Activated B cell treated with CpG ODN at 0.5 μM for 24 hours (primary cell): ENCODE measurements at places on chromosomes 2 and 18.
A peak's percentile ranks its signal among the peaks of the same experiment; 100 is the strongest.

- no peaks in the 10 kb centered on the region for H3K4me1 ChIP-seq
- no peaks in the 10 kb centered on the region for H3K27me3 ChIP-seq
- no peak overlapping the region for H3K27ac ChIP-seq
- H3K36me3 ChIP-seq, result peaks cover 49% of the 10 kb centered on the region
- H3K4me3 ChIP-seq, result no peak overlapping the region
- no peak for DNase-seq
Measured at GRCh38 chr2:8737571-8738175, 55.8 kb downstream of the ID2 start.

DNA sequence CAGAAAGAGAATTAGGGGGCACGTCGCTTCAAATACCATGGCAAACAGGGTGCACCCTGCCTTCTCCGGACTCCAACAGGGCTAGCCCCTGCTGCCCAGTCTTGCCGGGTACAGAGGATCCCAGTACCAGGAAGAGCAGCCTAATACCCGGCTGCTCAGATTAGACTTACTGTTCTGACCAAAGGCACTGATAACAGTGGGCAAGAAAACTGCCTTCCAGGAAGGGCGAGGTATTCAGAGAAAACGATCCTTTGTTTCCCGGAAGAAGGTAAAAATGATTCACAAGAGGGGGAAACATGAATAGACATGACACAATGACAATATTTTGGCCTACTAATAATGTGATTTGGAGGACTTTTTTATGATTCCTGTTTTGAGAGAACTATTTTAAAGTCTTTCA, 99.9 kb downstream of the SS18 start:
- peaks cover 3% of the 10 kb centered on the region for H3K27me3 ChIP-seq
- H3K36me3 ChIP-seq, result no peaks in the 10 kb centered on the region
- DNase-seq, result no peak
- H3K4me1 ChIP-seq, result no peaks in the 10 kb centered on the region
- H3K4me3 ChIP-seq, result no peak overlapping the region
- H3K27ac ChIP-seq, result no peak overlapping the region

DNA sequence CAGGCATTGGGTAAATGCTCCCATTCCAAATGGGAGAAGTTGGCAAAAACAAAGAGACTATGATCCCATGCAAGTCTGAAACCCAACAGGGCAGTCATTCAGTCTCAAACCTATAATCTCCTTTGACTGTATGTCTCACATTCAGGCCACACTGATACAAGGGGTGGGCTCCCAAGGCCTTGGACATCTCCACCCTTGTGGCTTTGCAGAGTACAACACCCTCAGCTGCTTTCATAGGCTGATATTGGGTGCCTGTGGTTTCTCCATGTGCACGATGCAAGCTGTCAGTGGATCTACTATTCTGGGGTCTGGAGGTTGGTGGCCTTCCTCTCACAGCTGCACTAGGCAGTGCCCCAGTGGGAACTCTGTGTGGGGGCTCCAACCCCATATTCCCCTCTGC, 141.7 kb upstream of the CAB39 start:
- H3K27me3 ChIP-seq, result no peaks in the 10 kb centered on the region
- DNase-seq, result no peak
- peaks cover 21% of the 10 kb centered on the region for H3K36me3 ChIP-seq

- H3K27me3 ChIP-seq, result no peaks in the 10 kb centered on the region
- H3K36me3 ChIP-seq, result peaks cover 58% of the 10 kb centered on the region
- H3K27ac ChIP-seq, result peak overlapping the region; percentile 41
- DNase-seq, result no peak
- peaks cover 25% of the 10 kb centered on the region for H3K4me1 ChIP-seq
Measured at GRCh38 chr2:99707592-99707991, 217.8 kb upstream of the REV1 start.

DNA sequence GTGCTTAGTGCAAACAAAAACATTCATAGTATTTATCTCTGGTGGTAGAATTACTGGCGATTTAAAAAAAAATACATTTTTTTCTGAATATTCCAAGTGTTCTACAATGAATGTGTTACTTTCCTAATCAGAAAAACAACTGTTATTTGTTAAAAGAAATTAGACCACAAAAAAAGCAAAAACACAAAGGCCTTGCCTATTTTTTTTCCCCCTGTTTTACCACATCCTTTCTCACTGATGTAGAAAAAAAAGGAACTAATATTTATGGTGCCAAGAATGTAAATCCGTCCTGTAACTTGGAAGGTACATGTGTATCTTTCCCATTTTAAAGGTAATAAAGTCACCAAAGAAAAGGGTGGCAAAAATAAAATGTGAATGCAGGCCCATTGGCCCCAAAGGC, 28.4 kb upstream of the MGAT4A start:
- H3K4me1 ChIP-seq, result peaks cover 75% of the 10 kb centered on the region
- DNase-seq, result no peak
- no peaks in the 10 kb centered on the region for H3K36me3 ChIP-seq
- peak overlapping the region; percentile 16 for H3K4me3 ChIP-seq
- peak overlapping the region; percentile 66 for H3K27ac ChIP-seq

- H3K36me3 ChIP-seq, result no peaks in the 10 kb centered on the region
- no peak overlapping the region for H3K27ac ChIP-seq
- no peaks in the 10 kb centered on the region for H3K4me1 ChIP-seq
- no peak for DNase-seq
- no peak overlapping the region for H3K4me3 ChIP-seq
Measured at GRCh38 chr2:216791303-216791702, 68.6 kb downstream of the TNP1 start.

- peaks cover 12% of the 10 kb centered on the region for H3K36me3 ChIP-seq
- H3K4me1 ChIP-seq, result peaks cover 25% of the 10 kb centered on the region
- H3K27me3 ChIP-seq, result no peaks in the 10 kb centered on the region
- no peak overlapping the region for H3K4me3 ChIP-seq
- H3K27ac ChIP-seq, result no peak overlapping the region
Measured at GRCh38 chr2:97998431-97999005, 2.8 kb upstream of the TMEM131 start.

DNA sequence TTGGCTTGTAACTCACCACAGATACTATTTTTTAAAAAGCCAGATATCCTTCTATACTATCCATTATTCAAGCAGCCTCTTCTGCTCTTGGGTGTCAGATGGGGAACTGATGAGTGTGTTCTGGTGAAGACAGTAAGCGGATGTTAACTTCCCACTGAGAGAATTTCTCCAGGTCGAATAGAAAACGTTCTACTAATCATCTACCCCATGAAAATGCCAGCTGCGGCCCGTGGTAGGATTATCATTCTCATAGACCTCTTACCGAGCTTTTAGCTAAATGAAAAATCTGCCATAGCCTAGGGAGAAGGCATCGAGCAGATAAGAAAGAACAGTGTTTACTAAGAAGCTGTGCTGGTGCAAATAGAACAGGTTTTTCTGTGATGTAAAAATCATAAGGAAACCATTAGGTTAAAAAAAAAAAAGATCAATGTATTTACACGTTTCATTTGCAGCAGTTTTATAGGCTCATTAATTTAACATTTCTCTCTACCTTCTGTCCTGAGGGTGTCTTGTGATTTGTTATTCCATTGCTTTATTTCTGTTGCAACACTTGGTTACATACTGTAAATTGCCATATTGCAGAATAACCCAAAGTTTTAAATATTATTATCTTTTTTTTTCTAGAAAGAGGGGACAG, 1521.5 kb upstream of the ZEB2 start:
- no peaks in the 10 kb centered on the region for H3K27me3 ChIP-seq
- no peaks in the 10 kb centered on the region for H3K36me3 ChIP-seq
- no peak overlapping the region for H3K27ac ChIP-seq
- no peak for DNase-seq
- H3K4me3 ChIP-seq, result no peak overlapping the region
- H3K4me1 ChIP-seq, result no peaks in the 10 kb centered on the region

GRCh38 chr2:84969511-84970209, 1.3 kb upstream of the KCMF1 start:
- H3K36me3 ChIP-seq, result peaks cover 34% of the 10 kb centered on the region
- peaks cover 59% of the 10 kb centered on the region for H3K4me1 ChIP-seq
- peak overlapping the region; percentile 97 for H3K4me3 ChIP-seq
- no peaks in the 10 kb centered on the region for H3K27me3 ChIP-seq

GRCh38 chr2:143936848-143937722, 582.8 kb downstream of the ZEB2 start:
- no peaks in the 10 kb centered on the region for H3K36me3 ChIP-seq
- DNase-seq, result peak; percentile 24
- no peak overlapping the region for H3K27ac ChIP-seq
- H3K4me1 ChIP-seq, result peaks cover 20% of the 10 kb centered on the region
- peaks cover 19% of the 10 kb centered on the region for H3K27me3 ChIP-seq

DNA sequence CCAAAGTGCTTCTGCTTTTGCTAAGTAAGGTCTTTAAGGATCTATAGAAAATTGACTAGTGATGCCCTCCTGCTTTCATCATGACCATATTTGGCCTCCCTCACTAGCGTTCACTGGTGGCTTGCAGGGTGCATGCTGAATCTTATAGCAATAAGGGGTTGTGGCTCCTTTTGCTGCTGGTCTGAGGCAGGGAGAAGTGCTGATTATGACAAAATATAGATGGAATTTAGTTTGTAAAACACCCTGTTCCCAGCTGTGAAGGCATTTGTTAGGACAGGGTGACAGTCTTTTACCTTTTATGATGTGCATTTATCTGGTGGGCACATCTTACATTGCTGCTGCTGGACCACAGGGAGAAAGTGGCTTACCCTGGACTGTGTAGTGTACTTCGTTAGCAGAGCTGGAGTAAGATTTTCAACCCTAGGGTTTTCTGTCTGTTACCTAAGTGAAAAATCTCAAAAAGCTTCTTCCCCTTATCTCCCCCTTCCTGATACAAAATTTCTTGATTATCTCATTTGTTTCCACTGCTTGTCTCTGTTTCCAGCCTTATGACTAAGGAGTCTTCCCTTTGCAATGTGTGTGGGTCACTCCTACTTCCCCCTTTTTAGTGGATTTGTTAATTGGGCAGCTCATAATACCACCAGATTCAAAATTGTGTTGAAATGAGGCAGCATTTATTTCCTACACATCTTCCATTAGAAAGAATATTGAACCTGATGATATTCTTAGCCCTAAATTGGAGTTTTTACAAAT, 21.2 kb upstream of the RPL37A start:
- H3K4me1 ChIP-seq, result peaks cover 14% of the 10 kb centered on the region
- peaks cover 61% of the 10 kb centered on the region for H3K36me3 ChIP-seq
- DNase-seq, result no peak

DNA sequence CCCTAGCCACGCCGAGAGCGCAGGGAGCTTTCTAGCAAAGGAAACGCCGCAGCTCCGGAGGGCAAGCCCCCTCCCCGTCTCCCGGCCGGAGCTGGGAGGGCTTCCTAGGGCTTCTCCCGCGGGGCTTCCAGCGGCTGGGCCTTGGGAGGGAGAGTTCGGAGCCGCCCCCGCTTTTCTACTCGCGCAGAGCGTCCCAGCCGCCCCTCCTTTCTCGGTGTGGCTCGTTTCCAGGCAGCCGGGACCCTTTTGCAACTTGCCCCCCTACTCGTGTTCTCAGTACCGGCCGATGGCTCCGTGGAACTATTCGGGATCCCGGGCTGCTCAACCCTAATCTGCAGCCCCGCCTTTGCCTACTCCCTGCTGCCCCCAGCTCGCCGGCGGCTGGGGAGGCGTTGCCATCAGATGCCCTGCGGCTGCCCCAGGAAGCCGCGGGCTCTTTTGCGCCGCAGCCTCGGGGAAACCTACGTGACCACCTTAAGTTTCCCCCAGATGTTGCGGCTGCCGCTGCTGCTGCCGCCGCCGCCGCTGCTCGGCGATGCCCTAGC, 1.5 kb upstream of the NR4A2 start:
- H3K4me3 ChIP-seq, result peak overlapping the region; percentile 91
- H3K4me1 ChIP-seq, result peaks cover 43% of the 10 kb centered on the region
- peak; percentile 74 for DNase-seq
- peak overlapping the region; percentile 94 for H3K27ac ChIP-seq
- H3K27me3 ChIP-seq, result peaks cover 16% of the 10 kb centered on the region
- peaks cover 38% of the 10 kb centered on the region for H3K36me3 ChIP-seq

- H3K27ac ChIP-seq, result no peak overlapping the region
- DNase-seq, result no peak
- H3K4me1 ChIP-seq, result peaks cover 13% of the 10 kb centered on the region
- peaks cover 60% of the 10 kb centered on the region for H3K36me3 ChIP-seq
- no peaks in the 10 kb centered on the region for H3K27me3 ChIP-seq
- no peak overlapping the region for H3K4me3 ChIP-seq
Measured at GRCh38 chr2:99900556-99900955, 241.8 kb downstream of the AFF3 start.

DNA sequence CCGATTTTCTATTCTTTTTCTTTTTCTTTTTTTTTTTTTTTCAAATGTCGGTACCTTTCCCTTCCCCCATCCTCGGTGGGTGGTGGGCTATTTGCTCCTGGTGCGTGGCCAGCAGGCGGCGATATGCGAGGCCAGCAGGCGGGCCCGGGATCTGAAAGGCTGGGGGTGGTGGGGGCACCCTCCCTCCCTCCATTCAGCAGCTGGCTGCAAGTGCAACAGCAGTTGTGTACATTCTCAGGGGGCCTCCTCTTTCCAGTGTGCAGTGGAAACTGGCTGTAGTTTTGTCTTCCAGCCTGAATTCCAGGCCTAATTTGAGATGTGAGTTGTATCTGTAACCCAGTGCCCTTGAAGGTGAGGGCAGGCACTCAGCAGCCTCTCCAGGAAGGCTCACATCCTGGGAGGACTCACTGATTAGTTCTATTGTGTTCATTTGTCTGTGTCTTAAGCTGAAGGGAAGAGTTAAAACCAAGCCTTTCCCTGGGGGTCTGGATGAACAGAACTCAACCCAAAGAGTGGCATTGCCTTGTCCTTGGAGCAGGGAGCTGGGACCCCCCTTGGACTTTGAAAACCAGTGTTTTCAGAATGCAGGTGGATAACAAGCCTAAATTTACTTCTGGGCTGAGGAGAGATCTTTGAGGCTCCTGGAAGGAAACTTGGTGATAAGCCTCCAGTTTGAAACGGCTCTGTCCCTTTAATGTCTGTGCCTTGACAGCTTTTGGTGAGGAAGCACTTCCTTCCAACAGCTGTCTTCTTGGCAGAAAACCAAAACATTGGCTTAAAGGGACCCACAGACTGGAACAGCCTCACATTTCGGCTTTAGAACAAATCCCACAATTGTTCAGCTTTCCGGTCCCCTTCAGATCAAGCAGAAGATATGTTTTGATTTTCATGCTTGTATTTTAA, 3.3 kb downstream of the MYCN start:
- no peak for DNase-seq
- peaks cover 52% of the 10 kb centered on the region for H3K27me3 ChIP-seq
- no peaks in the 10 kb centered on the region for H3K36me3 ChIP-seq
- no peak overlapping the region for H3K4me3 ChIP-seq

GRCh38 chr18:4352746-4353551, 102.2 kb downstream of the DLGAP1 start:
- H3K27ac ChIP-seq, result no peak overlapping the region
- no peaks in the 10 kb centered on the region for H3K36me3 ChIP-seq
- no peaks in the 10 kb centered on the region for H3K4me1 ChIP-seq
- DNase-seq, result no peak
- H3K4me3 ChIP-seq, result no peak overlapping the region
- no peaks in the 10 kb centered on the region for H3K27me3 ChIP-seq

GRCh38 chr2:118443596-118443995, 355.3 kb downstream of the INSIG2 start:
- no peak for DNase-seq
- H3K27me3 ChIP-seq, result peaks cover 2% of the 10 kb centered on the region
- no peaks in the 10 kb centered on the region for H3K4me1 ChIP-seq
- no peak overlapping the region for H3K27ac ChIP-seq
- H3K4me3 ChIP-seq, result no peak overlapping the region

- H3K4me1 ChIP-seq, result peaks cover 65% of the 10 kb centered on the region
- no peak for DNase-seq
- no peaks in the 10 kb centered on the region for H3K27me3 ChIP-seq
- H3K36me3 ChIP-seq, result peaks cover 46% of the 10 kb centered on the region
- peak overlapping the region; percentile 24 for H3K27ac ChIP-seq
Measured at GRCh38 chr2:105814291-105814940, 69.7 kb downstream of the NCK2 start.

GRCh38 chr2:142892715-142893114, 15.3 kb downstream of the KYNU start:
- peaks cover 55% of the 10 kb centered on the region for H3K4me1 ChIP-seq
- no peak for DNase-seq
- H3K36me3 ChIP-seq, result peaks cover 66% of the 10 kb centered on the region
- H3K27ac ChIP-seq, result peak overlapping the region; percentile 57
